NCI-H1092 (cell line): ENCODE measurements at places on chromosomes 13 and 19.

DNA sequence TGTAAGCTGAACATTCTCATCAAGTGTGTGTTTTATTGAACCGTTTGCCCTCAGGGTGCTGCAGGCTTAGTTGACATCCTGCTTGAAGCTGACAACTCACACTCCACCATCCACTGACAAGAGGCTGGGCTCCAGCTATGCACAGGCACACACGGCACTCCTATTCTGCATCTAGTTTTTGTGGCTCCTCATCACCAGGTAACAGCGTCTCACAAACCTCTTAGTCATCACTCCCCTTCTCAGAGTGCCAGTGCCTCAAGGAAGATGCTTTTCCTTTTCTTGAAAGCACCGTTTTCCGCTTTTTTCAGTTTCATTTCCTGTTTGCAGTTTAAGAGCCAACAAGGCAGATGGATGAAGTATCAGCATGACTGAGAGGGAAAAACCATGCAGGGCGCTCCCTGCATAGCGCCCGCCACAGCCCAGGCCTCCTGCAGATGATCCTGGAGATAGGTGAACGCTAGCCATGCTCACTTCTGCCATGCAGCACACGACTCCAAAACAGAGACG is 491.2 kb downstream of the COG6 start:
- no peak for DNase-seq

- DNase-seq: no peak
Measured at GRCh38 chr13:94313321-94313910, 166.1 kb downstream of the DCT start.

DNA sequence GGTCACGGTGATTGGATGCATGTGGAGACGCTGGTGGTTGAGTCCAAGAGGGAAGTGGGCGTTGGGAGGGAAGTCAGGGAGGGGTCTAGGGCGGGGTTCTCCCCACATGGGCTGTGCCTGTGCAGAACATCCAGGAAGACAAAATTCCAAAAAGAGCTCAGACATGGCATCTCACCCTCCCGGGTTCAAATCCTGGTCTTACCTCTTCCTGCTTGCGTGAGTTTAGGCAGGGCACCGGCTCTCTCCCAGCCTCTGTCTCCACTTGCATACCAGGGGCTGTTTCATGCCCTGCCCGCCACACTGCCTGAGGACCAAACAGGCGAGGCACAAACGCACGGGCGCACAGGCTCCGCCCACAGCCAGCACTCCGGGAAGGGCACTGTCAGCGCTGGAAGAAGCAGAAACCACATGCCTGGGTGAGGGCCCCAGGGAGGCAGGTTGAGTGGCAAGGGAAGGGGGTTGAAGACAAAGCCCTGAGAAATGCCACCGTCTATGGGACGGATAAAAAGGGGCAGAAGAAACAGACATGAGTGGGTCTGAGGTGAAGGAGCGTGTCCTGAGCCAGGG is 123.6 kb upstream of the SOX1 start:
- no peak for DNase-seq

GRCh38 chr13:19993024-19993423 is 34.5 kb downstream of the ZMYM2 start:
- DNase-seq: no peak

GRCh38 chr19:23558541-23558940 is 128.5 kb downstream of the ZNF675 start:
- DNase-seq: no peak

DNA sequence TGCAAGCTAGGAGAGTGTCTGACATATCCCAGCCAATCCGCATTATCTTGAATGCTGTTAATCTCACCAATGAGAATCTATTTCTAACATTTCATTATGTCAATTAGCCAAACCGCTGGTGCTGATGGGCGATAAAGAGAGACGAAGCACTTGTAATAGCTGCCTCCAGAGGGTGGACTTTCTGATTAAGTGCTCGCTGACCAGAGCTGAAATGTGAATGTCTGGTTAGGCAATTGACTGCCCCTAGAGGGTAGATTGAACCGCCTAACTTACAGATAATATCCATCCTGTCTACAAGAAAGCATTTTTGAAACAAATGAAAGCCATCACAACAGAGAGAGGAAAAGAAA is 552 bp upstream of the GRWD1 start:
- peak; percentile 57 for DNase-seq

- DNase-seq: no peak
Measured at GRCh38 chr19:35274323-35274722, 5.6 kb downstream of the USF2 start.

DNA sequence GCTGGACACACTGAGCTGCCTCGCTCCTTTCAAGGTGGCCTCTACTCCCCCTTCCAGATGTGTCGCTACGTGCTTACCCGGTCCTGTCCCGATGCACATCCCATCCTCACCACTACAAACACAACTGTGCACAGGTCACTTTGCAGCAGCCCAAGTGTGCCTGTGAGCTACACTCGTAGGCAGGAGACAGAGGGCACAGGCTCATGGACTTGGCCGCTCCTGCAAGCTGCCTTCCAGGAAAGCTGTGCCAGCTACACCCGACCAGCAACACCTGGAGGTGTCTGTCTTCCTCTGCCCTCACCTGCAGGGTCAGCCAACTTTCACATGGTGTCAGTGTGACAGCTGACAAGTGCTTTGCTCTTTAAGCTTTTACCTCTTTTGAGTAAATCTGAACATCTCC is 15.4 kb downstream of the CARS2 start:
- no peak for DNase-seq

DNA sequence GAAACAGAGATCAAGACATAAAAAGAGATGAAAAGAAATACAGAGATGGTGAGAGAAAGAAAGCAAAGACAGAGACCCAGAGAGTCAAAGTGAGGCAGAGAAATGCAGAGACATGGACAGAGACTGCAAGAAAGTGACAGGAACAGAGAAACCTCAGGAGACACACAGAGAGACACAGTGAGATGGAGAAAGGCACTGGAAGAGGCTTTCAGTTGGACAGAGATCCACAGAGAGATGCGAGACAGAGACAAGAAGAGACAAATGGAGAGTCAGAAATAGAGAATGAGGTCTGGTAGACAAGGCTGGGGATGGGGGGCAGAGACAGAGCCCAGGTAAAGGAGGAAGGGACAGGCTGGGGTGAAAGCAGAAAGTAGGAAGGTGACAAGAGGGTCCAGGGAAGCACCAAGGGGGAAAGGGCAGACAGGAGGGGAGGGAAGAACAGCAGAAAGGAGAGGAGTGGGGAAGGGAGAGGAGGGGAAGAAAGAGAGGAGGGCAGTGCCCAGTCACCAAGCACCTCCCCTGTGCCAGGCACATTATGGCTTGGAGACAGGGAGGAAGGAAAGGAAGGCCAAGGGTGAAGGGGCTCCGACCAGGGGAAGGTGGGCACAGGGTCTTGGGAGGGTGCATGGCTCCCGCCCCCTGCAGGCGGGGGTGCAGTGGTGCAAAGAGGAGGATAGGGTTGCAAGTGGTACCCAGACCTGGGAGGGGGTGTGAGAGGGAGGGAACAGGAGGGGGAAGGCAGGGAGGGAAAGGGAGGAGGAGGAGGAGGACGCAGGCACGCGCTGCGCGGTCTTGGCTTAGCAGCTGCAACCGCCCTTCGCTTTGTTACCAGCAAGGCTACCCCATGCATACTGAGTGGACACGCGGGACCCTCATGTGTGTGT is 38.4 kb downstream of the DEDD2 start:
- DNase-seq: peak; percentile 18

- no peak for DNase-seq
Measured at GRCh38 chr13:47190696-47191305, 293.9 kb upstream of the HTR2A start.

DNA sequence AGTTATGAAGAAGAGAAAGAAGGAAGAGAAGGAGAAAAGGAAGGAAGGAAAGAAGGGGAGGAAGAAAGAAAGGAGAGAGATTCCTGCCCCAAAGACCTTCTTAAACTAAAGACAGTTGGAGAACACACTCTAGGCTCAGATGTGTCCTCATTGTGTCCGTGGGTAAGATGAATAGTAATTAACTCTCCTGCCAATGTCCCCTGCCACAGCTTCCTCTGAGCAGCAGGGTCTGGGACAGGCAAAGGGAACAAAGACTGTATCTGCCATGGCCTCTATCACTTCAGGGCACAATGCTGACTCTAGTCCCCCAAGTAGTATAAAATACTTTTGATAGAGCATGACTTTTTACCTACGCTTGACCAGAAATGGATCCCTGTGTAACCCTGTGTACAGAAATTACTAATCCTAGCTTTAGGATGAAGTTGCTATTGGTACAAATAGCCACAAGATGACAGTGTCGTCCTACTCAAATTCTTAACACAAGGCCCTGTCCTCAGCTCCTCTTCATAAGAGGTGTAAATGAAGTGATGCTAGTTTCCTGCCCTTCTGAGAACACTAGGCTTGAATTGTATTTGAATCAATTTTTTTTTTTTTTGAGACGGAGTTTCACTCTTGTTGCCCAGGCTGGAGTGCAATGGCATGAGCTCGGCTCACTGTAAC is 186.2 kb upstream of the GPR12 start:
- peak; percentile 57 for DNase-seq

DNA sequence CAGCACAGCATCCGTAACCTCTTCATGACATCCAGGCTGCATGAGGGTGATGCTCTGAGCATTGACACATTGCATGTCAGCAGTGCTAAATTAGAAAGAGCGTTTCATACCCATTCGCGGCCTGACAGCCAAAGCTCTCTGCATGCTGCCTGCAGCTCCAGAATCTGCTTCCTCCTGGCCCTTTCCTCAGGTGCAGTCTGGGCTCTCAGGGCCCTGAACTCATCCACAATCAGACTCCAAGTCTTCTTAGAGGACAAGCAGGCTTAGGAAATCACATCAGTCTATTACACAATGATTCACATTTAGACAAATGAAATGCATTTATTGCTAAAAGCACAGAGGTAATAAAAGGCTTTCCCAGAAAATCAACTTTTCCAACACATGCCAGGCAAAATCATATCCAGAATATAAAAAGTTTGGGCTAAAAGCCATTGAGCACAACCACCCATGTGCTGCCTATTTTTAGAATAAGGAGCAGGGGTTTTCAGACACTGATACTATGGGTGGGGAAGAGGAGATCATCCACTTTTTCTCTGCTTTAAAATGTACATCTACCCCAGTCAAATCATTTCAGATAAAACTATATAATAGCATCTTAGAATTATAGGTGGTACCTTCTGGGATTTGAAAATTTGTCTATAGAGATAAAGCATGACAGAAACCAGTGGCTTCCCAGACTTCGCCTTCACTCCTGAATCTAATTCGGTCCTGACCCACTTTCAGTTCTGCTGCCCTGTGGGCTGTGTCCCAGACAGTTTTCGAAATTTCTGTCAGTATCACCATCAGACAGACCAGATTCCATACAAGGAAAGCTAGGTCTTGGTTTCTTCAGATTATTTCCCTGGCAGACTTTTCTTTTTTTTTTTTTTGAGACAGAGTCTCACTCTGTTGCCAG is 109.3 kb downstream of the COL4A2 start:
- DNase-seq: no peak

DNA sequence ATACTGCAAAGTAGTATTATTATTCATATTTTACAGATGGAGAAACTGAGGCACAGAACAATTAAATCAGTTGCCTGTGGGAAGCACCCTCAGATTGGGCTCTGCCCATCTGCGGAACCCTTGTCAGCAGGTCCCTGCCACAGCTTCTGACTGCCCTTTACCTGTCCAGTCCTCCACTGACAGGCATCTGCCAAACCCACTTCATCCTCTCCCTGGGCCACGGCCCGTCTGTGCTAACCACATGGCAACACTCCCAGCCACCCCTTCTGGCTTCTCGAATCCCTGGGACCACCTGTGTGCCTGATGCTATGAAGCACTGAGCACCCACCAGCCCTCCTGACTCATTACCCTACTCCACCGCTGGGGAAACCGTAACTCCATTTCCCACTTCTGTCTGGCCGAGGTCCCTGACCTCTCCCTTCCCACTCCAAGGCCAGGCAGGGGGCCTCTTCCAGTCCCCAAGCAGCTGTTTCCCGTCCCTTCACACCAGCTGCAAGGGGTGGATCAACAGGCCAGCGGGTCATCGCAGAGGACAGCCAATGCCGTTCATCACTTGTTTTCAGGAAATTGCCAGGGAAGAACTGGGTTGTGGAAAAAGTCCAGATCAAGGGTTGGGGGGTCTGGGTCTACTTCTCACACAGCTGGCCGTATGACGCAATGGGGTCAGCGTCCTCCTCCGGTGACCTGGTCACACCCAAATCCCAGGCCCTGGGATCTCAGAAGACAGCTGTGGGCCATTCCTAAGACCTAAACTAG is 2.5 kb downstream of the KANK3 start:
- DNase-seq: no peak

- DNase-seq: no peak
Measured at GRCh38 chr13:84834201-84834600, 951.9 kb upstream of the SLITRK1 start.
